AG10803 (cell line): ENCODE measurements at places on chromosomes 4 and X.
A peak's percentile ranks its signal among the peaks of the same experiment; 100 is the strongest.

DNA sequence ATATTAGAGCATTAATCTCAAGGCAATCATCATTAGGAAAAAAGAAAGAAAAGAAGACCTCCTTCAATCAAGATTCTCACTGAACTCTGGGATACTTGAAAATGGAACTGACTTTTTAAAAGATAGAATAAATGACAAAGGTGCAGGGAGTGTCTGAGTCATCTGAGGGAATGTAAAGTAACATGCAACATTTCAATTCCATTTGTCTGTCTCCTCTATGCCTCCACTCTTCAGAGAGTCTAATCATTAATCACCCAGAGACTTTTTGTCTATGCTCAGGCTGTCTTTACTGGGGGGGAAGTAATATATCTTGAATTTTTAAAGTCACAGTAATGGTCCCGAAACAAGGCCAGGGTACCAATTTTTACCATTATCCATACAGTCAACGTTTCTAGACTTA is 55.0 kb upstream of the PACRGL start:
- DNase-seq: no peak

DNA sequence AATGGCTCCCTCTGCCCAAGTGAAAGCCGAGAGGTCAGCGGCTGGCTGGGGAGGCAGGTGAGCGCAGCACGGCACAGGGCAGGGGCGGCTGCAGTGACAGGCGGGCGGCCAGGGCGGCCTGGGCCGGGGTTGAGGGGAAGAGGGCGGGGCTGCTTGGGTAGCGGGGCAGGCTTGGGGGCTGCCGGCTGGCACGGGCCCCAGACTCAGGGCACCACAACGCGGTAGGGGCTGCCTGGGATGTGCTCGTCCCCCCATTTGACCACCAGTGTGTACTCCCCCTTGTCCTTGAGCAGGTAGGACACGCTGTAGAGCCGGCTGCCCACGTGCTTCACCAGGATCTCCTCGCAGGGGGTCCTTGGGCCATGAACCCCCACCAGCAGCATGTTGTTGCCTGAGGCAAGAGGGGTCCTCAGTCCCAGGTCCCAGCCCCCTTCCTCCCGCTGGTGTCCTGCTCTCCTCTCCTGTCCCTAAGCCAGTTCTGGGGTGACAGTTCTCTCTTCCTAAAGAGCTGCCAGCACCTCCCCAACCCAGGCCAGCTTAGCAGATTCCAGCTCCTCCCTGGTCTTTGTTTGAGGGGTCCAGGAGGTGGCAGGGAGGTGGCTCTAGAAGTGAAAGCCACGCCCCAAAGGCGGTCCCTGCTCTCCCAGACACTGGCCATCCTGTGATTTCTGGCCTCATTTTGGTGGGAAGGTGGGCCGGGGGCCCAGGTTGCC is 25.6 kb downstream of the FLNA start:
- DNase-seq: no peak

GRCh38 chrX:19904778-19905367 is 17.5 kb upstream of the SH3KBP1 start:
- DNase-seq: peak; percentile 61

GRCh38 chr4:335515-335914 is 2.1 kb upstream of the ZNF141 start:
- DNase-seq: no peak

- DNase-seq: no peak
These were observed 173.9 kb downstream of the MGST2 start for GRCh38 chr4:139839403-139840031.

- DNase-seq: no peak
These were observed 96.3 kb upstream of the ENPP6 start for GRCh38 chr4:184313702-184314659.

DNA sequence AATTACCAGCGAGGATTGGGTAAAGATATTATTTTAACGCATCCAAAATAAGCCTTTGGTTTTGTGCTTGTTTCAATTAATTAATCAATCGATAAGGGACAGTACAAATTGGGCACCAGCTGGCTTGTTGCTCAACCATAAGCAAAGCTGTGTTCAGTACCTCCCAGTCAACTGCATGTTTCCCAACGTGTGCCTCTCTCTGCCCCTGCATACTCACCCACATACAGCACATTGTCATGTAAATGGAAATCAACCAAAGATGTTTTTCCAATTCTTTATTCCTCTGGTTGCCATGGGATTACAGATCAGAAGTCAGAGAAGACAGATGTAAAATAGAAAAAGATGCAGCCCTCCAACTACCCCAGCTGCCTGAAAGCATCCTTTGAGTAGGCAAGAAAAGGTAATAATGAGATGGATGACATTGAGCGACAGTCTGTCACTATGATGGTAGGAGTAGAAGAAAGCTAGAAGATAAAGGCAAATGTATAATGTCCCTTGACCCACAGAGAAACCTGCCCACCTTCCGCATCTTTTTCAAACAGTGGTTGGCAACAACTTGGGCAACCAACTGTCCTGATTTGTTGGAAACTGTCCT is 92.7 kb upstream of the TSPAN7 start:
- DNase-seq: no peak

GRCh38 chr4:101345271-101345595 is 2.1 kb downstream of the PPP3CA start:
- peak; percentile 69 for DNase-seq

GRCh38 chrX:153875391-153876111 is 10.4 kb downstream of the L1CAM start:
- DNase-seq: peak; percentile 8

DNA sequence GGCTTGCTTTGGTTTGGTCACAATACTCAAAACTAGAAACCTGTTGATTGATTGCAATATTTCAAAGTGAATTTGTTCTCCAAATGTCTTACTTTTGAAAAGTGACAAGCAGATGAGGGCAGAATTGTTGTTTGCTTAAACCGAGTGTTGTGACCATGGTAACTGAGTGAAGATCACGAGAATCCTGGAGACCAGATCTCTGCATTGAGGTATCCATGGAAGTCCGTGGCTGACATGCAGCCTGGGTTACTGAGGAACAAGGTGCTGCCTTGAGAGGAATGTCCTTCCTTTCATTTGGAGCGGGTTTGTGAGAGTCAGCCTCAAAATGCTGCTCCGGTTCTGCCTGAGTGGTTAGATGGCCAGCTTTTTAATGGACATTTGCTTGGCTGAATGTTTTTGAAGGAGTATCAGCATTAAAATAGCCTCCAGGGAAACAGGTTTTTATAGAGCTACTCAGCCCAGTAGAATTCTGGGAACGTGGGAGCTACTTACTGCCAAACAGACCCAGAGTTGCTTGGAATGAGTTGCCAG is 31.3 kb downstream of the NYX start:
- no peak for DNase-seq

DNA sequence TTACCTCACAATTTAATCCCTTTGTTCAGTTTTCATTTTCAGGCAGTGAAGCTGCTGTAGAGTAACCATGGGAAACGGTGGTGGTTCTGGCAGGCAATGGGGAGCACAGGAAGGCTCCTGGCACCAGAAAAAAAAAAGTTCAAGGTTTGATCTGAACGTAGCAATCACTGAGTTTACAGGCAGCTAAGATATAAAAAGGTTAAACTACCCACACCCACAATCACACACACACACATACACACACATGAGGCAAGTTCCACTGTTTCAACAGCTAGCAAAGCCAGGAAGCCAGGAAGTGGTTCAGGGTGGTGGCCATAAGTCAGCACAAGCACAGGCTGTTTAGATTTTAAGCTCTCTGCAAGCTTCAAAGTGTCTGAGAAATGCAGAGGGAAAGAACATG is at the start of gene SULT1B1:
Gene SULT1B1, minus strand, starts transcription at position 166 of the 400 bp plus-strand sequence. CDS start 5,403 bp downstream, outside the sequence.
- peak; percentile 73 for DNase-seq

GRCh38 chrX:140723121-140723715 is 13.7 kb downstream of the LINC00632 start:
- peak; percentile 18 for DNase-seq

DNA sequence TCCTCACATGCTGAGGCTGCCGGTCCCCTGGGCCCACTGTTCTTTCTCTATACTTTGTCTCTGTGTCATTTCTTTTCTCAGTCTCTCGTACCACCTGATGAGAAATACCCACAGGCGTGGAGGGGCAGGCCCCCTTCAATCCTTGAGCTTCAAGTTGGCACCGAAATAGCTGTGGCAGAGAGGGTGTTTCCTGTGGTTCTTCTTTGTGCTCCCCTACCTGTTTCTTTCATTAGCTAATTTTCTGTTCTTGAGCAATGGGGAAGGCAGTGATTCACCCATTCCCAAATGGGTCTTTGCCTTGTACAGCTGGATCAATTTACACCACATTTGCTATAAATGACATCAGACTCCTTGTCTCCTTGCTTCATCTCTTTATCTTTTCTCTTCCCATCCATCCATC is 2.1 kb upstream of the CYSLTR1 start:
- no peak for DNase-seq

DNA sequence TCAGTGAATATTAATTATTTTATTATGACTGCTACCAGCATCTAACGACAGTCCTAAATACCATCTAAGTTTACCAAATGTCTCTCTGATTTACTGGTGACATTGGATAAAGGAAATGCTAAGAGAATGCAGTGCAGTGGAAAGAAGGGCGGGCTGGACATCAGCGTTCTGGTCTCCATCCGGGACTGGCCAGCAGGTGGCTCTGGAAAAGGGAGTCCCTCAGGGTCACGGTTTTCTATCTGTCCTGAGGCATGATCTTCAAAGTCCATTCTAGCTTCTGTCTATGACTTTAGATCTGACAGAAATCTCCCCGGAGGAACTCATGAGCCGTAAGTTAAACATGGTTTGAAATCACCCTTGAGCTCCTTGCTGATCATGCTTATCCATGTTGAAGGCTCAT is 3.3 kb downstream of the TRIM2 start:
- peak; percentile 20 for DNase-seq

- no peak for DNase-seq
These were observed 7.2 kb upstream of the FAM9C start for GRCh38 chrX:13051529-13052172.

GRCh38 chr4:38902695-38903094 is 35.1 kb downstream of the FAM114A1 start:
- DNase-seq: peak; percentile 12

GRCh38 chrX:5746231-5746630 is 482.4 kb downstream of the NLGN4X start:
- DNase-seq: no peak

GRCh38 chr4:55397520-55398321 is 2.0 kb downstream of the TMEM165 start:
- DNase-seq: peak; percentile 81

- DNase-seq: no peak
These were observed 2.8 kb downstream of the RTL5 start for GRCh38 chrX:72128881-72129280.

- no peak for DNase-seq
These were observed 33.0 kb upstream of the ANXA3 start for GRCh38 chr4:78518561-78518960.

- DNase-seq: no peak
These were observed 136.7 kb upstream of the PPARGC1A start for GRCh38 chr4:24026596-24026995.

GRCh38 chr4:37728064-37728463 is 41.9 kb upstream of the RELL1 start:
- DNase-seq: no peak

- no peak for DNase-seq
These were observed 5.2 kb upstream of the SMIM10L2A start for GRCh38 chrX:135416546-135416945.

DNA sequence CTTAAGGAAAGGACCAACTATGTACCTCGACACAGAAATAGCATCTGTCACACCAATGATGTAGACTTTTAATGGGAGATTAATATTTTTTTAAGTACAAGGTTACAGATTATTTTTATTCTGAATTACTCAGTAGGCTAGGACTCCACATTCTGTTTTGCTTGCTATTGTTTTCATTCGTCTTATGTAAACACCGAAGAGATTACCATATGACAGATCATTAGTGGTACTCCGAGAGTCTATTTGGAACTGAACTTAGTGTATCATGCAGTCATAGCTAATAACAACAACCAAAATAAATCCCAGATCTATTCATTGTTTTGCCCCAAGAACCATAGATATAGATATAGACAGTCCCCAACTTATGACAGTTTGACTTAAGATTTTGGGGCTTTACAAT is 139.7 kb upstream of the SPRY1 start:
- DNase-seq: no peak

DNA sequence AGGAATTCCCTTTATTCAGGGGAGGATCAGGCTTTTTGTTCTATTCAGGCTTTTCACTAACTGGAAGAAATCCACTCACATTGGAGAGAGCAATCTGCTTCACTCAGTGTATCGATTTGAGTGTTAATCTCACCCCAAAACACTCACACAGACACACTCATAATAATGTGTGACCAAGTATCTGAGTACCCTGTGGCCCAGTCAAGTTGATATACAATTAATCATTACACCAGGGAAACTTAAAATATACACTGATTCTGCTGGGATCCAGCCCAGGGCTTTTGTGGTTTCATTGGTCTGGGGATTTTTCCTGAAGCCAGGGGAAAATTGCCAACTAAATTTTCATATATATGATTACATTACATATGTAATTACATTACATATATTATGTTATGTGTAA is 44.0 kb upstream of the GATB start:
- no peak for DNase-seq

DNA sequence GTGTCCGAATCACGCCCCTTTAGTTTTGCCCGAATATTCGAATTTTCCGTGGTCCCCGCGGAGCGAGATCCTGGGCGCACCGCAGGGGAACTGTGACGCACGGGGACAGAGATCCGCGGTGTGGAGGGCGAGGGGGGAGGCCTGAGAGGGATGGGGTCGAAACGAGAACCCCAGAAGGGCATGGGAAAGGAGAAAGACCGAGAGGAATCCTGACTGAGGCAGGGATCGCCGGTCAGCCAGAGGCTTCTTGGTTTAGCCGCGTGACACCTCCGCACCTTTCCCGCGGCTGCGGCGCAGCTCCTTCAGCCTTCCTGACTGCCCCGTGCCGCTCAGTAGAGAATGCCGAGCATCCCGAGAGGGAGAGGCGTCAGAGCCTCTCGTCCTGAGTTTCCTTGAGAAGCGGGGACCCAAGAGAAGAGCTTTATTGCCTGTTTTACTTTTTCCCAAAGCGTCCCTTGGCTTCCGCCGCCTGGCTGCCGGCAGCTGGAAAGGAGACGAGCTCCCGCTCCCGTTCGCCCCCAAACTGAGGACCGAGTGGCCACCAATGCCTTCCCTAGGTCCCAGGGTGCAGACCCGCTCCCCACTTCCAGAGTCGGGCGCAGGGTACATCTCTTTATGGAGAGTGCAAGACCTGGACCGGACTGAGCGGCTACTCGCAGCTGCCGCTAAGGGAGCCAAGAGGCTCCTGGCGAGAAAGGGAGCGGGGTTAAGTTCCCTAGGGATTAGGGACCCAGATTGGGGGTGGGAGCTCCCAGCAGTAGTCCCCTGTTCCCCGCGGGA is 911 bp upstream of the GPR50 start:
- no peak for DNase-seq

- DNase-seq: no peak
These were observed 21.4 kb downstream of the ZCCHC13 start for GRCh38 chrX:74325130-74326059.

GRCh38 chr4:146458594-146458993 is 63.1 kb downstream of the SLC10A7 start:
- no peak for DNase-seq

- no peak for DNase-seq
These were observed 11.0 kb downstream of the GRIA2 start for GRCh38 chr4:157231525-157231924.

- peak; percentile 86 for DNase-seq
These were observed 464.9 kb upstream of the AMOT start for GRCh38 chrX:113305496-113305895.

GRCh38 chrX:6694977-6695376 is 160.1 kb upstream of the VCX3A start:
- DNase-seq: no peak
